Esophagus muscularis mucosa (tissue), 4 donors: ENCODE measurements at places on chromosomes 7 and 10.

- peaks cover 10% of the 10 kb centered on the region for H3K4me1 ChIP-seq
- H3K36me3 ChIP-seq: no peaks in the 10 kb centered on the region
- no peak overlapping the region for H3K4me3 ChIP-seq
- DNase-seq: no peak
- no peak overlapping the region for H3K27ac ChIP-seq
Observed at GRCh38 chr10:88091490-88092061, 228.2 kb downstream of the PTEN start.

DNA sequence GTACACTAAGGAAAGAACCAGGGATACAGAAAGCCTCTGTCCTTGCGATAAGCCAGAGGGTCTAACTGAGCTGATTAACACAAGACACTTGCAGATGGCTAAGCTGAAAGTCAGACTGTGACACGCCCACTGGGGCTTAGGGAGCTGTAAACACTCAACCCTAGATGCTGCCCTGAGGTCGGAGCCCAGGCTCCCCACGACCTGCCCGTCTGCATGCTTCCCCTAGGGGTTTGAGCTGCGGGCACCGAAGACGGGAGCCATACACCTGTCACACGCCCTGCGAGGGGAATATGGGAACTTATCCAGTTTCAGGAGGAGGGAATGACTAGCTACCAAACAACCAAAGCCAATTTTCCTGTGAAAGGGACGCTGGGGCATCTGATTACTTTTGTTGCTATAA is 96.0 kb downstream of the HTR5A start:
- H3K36me3 ChIP-seq: no peaks in the 10 kb centered on the region
- H3K4me1 ChIP-seq: no peaks in the 10 kb centered on the region

DNA sequence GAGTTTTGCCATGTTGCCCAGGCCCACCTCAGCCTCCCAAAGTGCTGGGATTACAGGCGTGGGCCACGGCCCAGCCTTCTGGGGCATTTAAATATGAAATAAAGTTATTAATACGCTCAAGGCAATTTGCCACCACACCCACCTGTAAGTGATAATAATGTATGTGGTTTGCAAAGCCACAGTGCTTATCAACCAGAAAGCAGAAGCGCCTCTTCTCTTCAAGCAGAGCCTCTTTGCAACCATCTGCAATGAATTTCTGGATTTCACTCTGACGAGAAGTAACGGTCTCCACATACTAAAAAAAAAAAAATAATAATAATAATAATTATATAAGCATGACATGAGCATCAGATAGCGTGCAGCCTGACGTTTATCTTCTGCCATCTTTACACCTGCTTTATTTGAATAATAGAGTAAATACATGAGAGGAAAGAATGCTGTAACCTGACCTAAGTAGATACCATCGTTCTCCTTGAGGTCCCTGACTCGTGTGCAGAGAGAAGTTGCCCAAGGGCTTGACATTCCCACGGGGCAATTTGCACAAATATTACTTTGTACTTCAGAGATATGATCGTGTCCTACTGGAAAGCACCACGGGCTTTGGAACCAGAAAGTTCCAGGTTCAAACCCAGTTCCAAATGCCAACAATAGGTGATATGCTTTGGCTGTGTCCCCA is 34.0 kb downstream of the BRI3 start:
- H3K36me3 ChIP-seq: peaks cover 15% of the 10 kb centered on the region
- no peak overlapping the region for H3K27ac ChIP-seq

GRCh38 chr10:34739915-34740314 is 75.2 kb downstream of the PARD3 start:
- no peaks in the 10 kb centered on the region for H3K27me3 ChIP-seq
- DNase-seq: peak; percentile 74
- peaks cover 74% of the 10 kb centered on the region for H3K4me1 ChIP-seq
- H3K4me3 ChIP-seq: peak overlapping the region; percentile 25
- H3K36me3 ChIP-seq: no peaks in the 10 kb centered on the region
- peak overlapping the region; percentile 74 for H3K27ac ChIP-seq

DNA sequence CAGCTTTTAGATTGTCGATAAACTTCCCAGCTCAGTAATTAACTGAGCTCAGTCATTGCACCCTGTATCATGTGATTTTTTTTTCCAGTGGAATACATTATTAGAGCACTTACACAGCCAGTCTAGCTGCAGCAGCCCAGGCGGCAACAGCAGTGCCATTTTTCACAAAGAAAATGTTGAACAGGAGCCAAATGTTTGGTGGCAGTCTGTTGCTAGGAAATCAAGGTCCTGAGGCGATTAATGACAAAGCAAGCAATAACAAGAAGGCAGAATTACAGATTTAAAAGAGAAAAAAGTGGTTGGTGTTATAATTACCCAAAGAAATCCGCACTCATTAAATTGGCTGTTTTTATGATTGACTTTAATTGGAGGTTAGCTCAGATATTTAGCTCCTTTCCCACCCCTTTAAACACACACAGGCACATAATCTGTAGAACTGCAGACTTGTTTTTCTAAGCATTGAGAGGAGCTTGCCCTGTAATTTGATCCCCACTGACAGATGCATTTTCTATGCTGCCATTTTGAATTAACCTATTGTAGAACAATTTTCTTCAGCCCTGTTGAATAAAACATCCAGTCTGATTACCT is 267.4 kb downstream of the ADK start:
- no peak for DNase-seq
- H3K27me3 ChIP-seq: no peaks in the 10 kb centered on the region
- H3K4me3 ChIP-seq: no peak overlapping the region
- no peak overlapping the region for H3K27ac ChIP-seq
- no peaks in the 10 kb centered on the region for H3K36me3 ChIP-seq

DNA sequence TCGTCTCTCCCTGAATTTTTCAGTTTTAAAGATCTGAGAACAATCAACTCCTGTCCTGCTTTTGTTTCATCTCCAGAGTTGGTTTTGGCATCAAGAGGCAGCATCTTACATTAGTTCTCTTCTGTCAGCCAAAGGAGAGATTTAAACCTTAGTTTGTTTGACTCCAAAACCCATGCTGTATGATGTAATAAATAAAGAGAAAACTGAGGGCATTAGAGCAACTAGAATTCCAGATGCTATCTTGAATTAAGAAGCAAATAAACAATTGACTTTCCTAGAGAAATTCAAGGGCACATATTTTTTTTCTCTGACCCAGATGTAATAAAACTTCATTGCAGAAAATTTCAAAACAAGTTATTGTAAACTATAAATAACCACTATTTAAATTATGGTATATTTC is 54.4 kb downstream of the INHBA start:
- no peak overlapping the region for H3K27ac ChIP-seq
- H3K4me3 ChIP-seq: no peak overlapping the region
- no peak for DNase-seq
- no peaks in the 10 kb centered on the region for H3K27me3 ChIP-seq

GRCh38 chr7:92634924-92635519 is 44.8 kb upstream of the FAM133B start:
- H3K4me1 ChIP-seq: peaks cover 42% of the 10 kb centered on the region
- no peaks in the 10 kb centered on the region for H3K36me3 ChIP-seq
- H3K4me3 ChIP-seq: no peak overlapping the region
- DNase-seq: no peak
- H3K27ac ChIP-seq: peak overlapping the region; percentile 79

DNA sequence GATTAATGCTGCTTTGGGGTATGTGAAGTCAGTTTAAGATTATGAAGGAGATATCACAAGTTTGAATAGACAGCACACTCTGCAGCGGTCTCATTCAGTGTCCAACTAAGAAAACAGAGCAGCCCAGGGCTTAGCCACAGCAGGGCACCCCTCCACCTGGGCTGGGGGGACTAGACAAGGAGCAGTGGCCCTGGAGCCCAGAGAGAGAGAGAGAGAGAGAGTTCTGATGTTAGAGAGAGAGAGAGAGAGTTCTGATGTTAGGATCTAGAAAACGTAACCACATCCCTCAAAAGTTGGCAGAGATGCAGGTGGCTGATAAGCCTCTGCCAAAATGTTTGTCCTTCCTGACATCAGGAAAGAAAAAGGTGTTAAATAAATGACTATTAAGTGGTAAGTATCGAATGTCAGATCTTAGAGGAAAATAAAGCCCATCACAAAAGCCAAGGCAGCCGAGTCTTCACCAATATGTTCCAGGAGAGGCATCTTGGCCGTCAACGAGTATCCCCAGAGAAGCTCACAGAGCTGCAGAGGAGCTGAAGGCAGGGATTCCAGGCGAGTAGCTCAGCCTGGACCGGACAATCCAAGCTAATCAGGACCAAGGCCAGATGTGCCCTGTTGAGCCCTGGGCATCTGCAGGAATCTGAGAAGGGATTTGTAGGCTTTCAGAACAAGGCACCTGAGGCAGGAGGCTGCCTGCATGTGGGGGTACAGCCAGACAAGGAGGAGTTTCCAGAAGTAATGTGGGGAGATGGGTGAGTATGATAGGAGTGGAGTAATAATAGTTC is 150.1 kb upstream of the TCF7L2 start:
- H3K27me3 ChIP-seq: no peaks in the 10 kb centered on the region
- H3K4me1 ChIP-seq: no peaks in the 10 kb centered on the region
- no peak for DNase-seq
- H3K36me3 ChIP-seq: no peaks in the 10 kb centered on the region

GRCh38 chr7:42093349-42093905 is 143.6 kb downstream of the GLI3 start:
- no peaks in the 10 kb centered on the region for H3K36me3 ChIP-seq
- H3K4me1 ChIP-seq: peaks cover 48% of the 10 kb centered on the region
- no peak for DNase-seq
- no peak overlapping the region for H3K27ac ChIP-seq
- H3K4me3 ChIP-seq: no peak overlapping the region

DNA sequence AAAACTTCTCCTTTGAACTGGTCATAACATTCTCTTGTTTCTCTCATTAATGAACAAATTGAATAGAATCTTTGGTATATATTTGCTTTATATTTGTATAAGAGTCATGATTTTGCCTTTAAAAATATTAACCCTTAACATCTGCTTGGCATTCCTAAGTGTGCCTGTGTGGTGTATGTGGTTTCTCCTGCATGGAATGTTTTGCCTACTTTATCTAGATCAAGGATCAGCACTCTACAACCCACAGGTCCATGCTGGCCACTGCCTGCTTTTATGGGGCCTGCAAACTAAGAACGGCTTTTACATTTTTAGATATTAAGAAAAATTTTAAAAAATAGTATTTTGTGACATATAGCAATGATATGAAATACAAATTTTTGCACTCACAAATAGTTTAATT is 4.3 kb upstream of the LAMB4 start:
- no peak for DNase-seq
- H3K4me1 ChIP-seq: no peaks in the 10 kb centered on the region
- H3K4me3 ChIP-seq: no peak overlapping the region
- H3K27me3 ChIP-seq: no peaks in the 10 kb centered on the region
- no peak overlapping the region for H3K27ac ChIP-seq

- no peak overlapping the region for H3K27ac ChIP-seq
- H3K27me3 ChIP-seq: no peaks in the 10 kb centered on the region
- no peak overlapping the region for H3K4me3 ChIP-seq
Observed at GRCh38 chr7:124940306-124940705, 10.7 kb upstream of the POT1 start.

DNA sequence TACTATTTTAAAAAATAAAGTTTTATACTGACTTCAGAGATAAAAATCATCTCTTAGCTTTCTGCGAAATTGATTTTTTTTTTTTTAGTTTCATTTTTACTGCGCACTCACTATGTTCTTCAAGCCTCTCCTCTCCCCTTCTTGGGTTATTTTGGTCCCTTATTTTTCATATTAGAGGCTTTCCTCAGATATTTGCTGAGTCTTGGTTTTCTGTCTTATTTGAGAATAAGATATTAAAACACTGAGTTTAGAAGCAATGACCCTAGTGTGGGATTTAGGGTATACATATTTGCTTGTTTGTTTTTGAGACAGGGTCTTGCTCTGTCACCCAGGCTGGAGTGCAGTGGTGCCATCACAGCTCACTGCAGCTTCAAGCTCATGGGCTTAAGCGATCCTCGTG is 59.9 kb downstream of the SND1 start:
- H3K27ac ChIP-seq: no peak overlapping the region
- H3K36me3 ChIP-seq: peaks cover 28% of the 10 kb centered on the region
- no peak for DNase-seq
- no peaks in the 10 kb centered on the region for H3K27me3 ChIP-seq
- no peak overlapping the region for H3K4me3 ChIP-seq

DNA sequence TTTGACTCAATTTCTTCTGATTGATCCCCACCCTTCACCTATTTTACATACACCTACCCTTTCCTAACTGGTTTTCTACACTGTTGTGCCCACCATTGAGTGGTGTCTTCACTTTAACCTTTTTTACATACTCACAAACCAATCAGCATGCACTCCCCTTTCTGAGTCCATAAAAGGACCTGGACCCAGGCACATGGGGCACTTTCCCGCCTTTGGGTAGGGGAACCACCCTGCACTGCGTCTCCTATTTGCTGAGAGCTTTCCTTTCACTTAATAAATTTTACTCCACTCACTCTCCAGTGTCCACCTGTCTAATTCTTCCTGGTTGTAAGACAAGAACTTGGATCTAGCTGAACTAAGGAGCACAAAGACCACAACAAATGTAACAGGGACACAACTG is 33.8 kb downstream of the ANKMY2 start:
- no peaks in the 10 kb centered on the region for H3K4me1 ChIP-seq
- no peak overlapping the region for H3K4me3 ChIP-seq
- H3K27me3 ChIP-seq: no peaks in the 10 kb centered on the region
- H3K27ac ChIP-seq: no peak overlapping the region

- H3K4me1 ChIP-seq: no peaks in the 10 kb centered on the region
- no peaks in the 10 kb centered on the region for H3K36me3 ChIP-seq
- H3K4me3 ChIP-seq: no peak overlapping the region
- H3K27me3 ChIP-seq: no peaks in the 10 kb centered on the region
- no peak overlapping the region for H3K27ac ChIP-seq
Observed at GRCh38 chr7:64775289-64775688, 18.9 kb upstream of the ZNF138 start.

- H3K36me3 ChIP-seq: no peaks in the 10 kb centered on the region
- H3K27me3 ChIP-seq: no peaks in the 10 kb centered on the region
- no peak for DNase-seq
- H3K4me1 ChIP-seq: no peaks in the 10 kb centered on the region
- no peak overlapping the region for H3K27ac ChIP-seq
Observed at GRCh38 chr7:156881679-156882078, 11.3 kb downstream of the LMBR1 start.
